T-helper 17 cell (primary cell): ENCODE measurements at places on chromosomes 13 and 19. TPM values are rescaled to one million over a fixed set of nuclear protein-coding genes. Genes with fewer than 3 reads are reported as not detected.

- no peak for DNase-seq
Measured at GRCh38 chr19:39533003-39533512, 406 bp upstream of the EID2B start.

- DNase-seq, result no peak
Measured at GRCh38 chr13:46896341-46897137, at the start of gene HTR2A. TSS of gene HTR2A (minus strand) at chr13:46897053. CDS start at chr13:46895906, 1,147 bp downstream.

- DNase-seq, result no peak
Measured at GRCh38 chr13:20776751-20777150, 3.0 kb upstream of the EEF1AKMT1 start.

DNA sequence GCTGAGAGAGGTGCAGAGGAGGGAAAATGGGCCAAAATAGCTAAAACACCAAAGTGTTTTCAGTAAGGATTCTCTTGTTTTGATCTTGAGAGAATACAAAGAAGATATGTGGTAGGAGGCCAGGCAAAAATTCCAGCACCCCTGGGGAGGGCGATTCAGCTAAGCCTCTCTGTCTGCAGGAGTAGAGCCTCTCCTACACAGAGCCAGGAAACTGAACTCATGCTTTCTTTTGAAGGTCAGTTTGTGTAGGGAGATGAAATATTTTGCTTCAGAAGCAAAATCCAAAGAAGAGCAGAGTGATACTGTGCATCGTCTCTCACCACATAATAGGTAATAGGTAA, 565.0 kb downstream of the FGF9 start:
- no peak for DNase-seq

The KLK14 gene
- total RNA-seq, result 0.39 TPM

The ANGPTL8 gene
- not detected for total RNA-seq

The MYBPC2 gene
- total RNA-seq, result 0.08 TPM
